ENCODE measurements at places on chromosomes 12 and 14. TPM values are rescaled to one million over a fixed set of nuclear protein-coding genes. Genes with fewer than 3 reads are reported as not detected.

Gene KLRC4
- polyA plus RNA-seq, result 8.2 TPM

Gene CLEC14A
- not detected for polyA plus RNA-seq

Gene ZBTB25
- 5.3 TPM for polyA plus RNA-seq

Gene IL26
- not detected for polyA plus RNA-seq

Gene SNX6
- 129 TPM for polyA plus RNA-seq

Gene CLEC7A
- polyA plus RNA-seq, result not detected

Gene SLC2A14
- not detected for polyA plus RNA-seq

Gene EPYC
- not detected for polyA plus RNA-seq

Gene P2RX2
- polyA plus RNA-seq, result not detected

Gene LUM
- 0.20 TPM for polyA plus RNA-seq

Gene RASSF9
- 0.04 TPM for polyA plus RNA-seq

Gene DAO
- not detected for polyA plus RNA-seq

Gene CLMN
- polyA plus RNA-seq, result 0.57 TPM

Gene HOXC10
- not detected for polyA plus RNA-seq

Gene MAP1LC3B2
- polyA plus RNA-seq, result 1.8 TPM

Gene NRL
- polyA plus RNA-seq, result 9.5 TPM

Gene STXBP6
- 14.6 TPM for polyA plus RNA-seq

Gene GNS
- polyA plus RNA-seq, result 33.6 TPM

Gene KRT82
- polyA plus RNA-seq, result not detected

Gene REC8
- 22.8 TPM for polyA plus RNA-seq

Gene AKAP3
- 1.6 TPM for polyA plus RNA-seq

Gene CATSPERB
- polyA plus RNA-seq, result not detected

Gene BTBD6
- 120 TPM for polyA plus RNA-seq

Gene FAM234B
- polyA plus RNA-seq, result 20.5 TPM

Gene SUOX
- polyA plus RNA-seq, result 20.4 TPM

Gene OAS1
- not detected for polyA plus RNA-seq

Gene CAPZA3
- polyA plus RNA-seq, result not detected

Gene CLEC4A
- polyA plus RNA-seq, result 4.1 TPM

Gene FAM181A
- not detected for polyA plus RNA-seq

Gene CD27
- polyA plus RNA-seq, result not detected

Gene RPGRIP1
- polyA plus RNA-seq, result not detected

Gene GALNT6
- polyA plus RNA-seq, result not detected

Gene RFLNA
- 5.6 TPM for polyA plus RNA-seq

Gene GPRC5D
- polyA plus RNA-seq, result not detected

Gene LHX5
- 2.0 TPM for polyA plus RNA-seq

Gene TBC1D30
- polyA plus RNA-seq, result 16.5 TPM

Gene GRIP1
- polyA plus RNA-seq, result 41.1 TPM

Gene KLHDC1
- polyA plus RNA-seq, result 5.2 TPM

Gene BCL7A
- polyA plus RNA-seq, result 65.6 TPM

Gene RHOJ
- 0.10 TPM for polyA plus RNA-seq

Gene PLEKHD1
- polyA plus RNA-seq, result not detected

Gene C12orf50
- polyA plus RNA-seq, result 0.30 TPM
